ENCODE measurements at places on chromosomes 2 and 18. TPM values are rescaled to one million over a fixed set of nuclear protein-coding genes. Genes with fewer than 3 reads are reported as not detected.

GRCh38 chr2:1740716-1741589 is 3.4 kb downstream of the PXDN start:
- H3K4me3 ChIP-seq, result no peak overlapping the region
- H3K36me3 ChIP-seq, result no peaks in the 10 kb centered on the region
- H3K27me3 ChIP-seq, result no peaks in the 10 kb centered on the region
- peaks cover 2% of the 10 kb centered on the region for H3K4me1 ChIP-seq
- H3K27ac ChIP-seq, result no peak overlapping the region

Gene MSGN1
- total RNA-seq, result not detected

DNA sequence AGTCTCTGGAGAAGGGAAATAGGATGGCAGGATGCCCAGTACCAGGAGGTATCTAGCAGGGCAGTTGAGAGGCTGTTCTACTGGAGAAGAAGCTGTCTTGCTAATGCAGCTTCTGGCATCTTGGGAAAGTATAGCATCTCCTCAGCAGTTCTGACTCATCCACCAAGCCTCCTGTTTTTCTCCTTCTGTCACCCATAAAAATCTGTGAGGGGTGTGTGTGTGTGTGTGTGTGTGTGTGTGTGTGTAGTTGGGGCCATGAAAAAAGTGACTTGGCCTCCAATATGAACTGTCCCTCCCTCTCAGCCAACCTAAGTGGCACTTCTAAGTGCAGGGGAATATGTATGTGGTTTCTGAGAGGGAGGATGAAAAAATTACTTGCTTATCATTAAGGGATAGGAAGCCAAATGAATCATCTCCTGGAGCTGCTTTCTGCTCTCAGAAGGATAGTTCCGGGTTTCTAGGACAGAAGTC is 83.9 kb downstream of the CBLN2 start:
- no peaks in the 10 kb centered on the region for H3K4me1 ChIP-seq
- no peaks in the 10 kb centered on the region for H3K36me3 ChIP-seq
- no peak overlapping the region for H3K4me3 ChIP-seq
- no peak for DNase-seq
- no peaks in the 10 kb centered on the region for H3K27me3 ChIP-seq
- H3K27ac ChIP-seq, result no peak overlapping the region

DNA sequence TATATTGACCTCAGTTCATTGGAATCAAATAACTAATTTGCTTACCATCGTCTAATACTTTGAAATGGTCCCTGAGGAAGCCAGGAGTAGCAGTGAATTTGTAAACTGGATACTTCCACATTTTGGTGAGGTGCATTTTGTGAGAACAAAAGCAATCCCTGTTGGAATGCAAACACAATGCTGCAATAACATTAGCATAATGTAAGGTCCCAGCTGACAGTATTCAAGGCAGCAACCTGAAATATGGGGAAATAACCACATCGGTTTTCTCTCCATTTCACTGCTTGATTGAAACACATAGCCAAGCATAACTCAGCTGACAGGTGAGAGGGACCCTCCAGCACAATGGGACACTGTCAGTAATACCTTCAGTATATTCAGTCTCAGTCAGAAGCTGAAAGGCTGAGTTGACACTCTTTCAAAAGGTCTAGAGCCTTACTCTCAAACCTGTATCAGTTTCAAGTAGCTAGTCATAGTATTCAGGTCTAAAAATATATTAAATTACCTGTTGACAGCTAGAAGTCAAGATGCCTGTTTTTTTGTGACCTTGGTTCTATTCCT is 1311.9 kb upstream of the NRXN1 start:
- H3K27me3 ChIP-seq, result no peaks in the 10 kb centered on the region
- no peaks in the 10 kb centered on the region for H3K36me3 ChIP-seq
- no peak overlapping the region for H3K27ac ChIP-seq
- no peak overlapping the region for H3K4me3 ChIP-seq
- H3K4me1 ChIP-seq, result no peaks in the 10 kb centered on the region
- no peak for DNase-seq

Gene TGFA
- 50.1 TPM for total RNA-seq

Gene COL4A4
- total RNA-seq, result 5.9 TPM

GRCh38 chr2:109005686-109006204 is 16.7 kb upstream of the EDAR start:
- H3K4me1 ChIP-seq, result no peaks in the 10 kb centered on the region
- H3K27me3 ChIP-seq, result no peaks in the 10 kb centered on the region
- no peak for DNase-seq
- no peaks in the 10 kb centered on the region for H3K36me3 ChIP-seq
- H3K4me3 ChIP-seq, result no peak overlapping the region

Gene REG1B
- total RNA-seq, result 4.2 TPM

- H3K4me3 ChIP-seq, result no peak overlapping the region
- no peaks in the 10 kb centered on the region for H3K36me3 ChIP-seq
These were observed 302.7 kb upstream of the TNP1 start for GRCh38 chr2:217162533-217162932.

Gene ZSWIM2
- not detected for total RNA-seq

- H3K27me3 ChIP-seq, result no peaks in the 10 kb centered on the region
- no peaks in the 10 kb centered on the region for H3K36me3 ChIP-seq
- no peaks in the 10 kb centered on the region for H3K4me1 ChIP-seq
- H3K27ac ChIP-seq, result no peak overlapping the region
- no peak overlapping the region for H3K4me3 ChIP-seq
These were observed 330.0 kb upstream of the POU3F3 start for GRCh38 chr2:104523921-104524320.

- DNase-seq, result no peak
- no peak overlapping the region for H3K4me3 ChIP-seq
- H3K27ac ChIP-seq, result no peak overlapping the region
- no peaks in the 10 kb centered on the region for H3K36me3 ChIP-seq
- no peaks in the 10 kb centered on the region for H3K4me1 ChIP-seq
- no peaks in the 10 kb centered on the region for H3K27me3 ChIP-seq
These were observed 170.1 kb upstream of the KCNH7 start for GRCh38 chr2:163008642-163009041.

DNA sequence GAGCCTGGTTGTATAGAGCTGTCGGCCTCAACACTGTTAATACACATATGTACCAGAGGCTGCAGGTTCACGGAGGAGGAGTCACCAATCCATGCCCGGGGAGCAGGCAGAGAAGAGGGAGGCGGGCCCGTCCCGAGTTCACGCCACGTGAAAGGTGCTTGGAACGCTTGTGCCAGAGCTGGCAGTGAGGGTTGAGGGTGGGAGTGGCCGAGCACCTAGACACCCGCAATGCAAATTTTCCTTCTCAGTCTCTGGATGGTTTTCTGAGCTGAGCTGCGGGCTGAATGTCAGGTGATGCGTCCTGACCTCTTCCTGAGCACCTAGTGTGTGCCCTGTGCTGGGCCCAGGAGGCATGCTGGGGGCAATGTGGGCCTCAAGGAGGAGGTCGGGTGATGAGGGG is 52.2 kb downstream of the ODC1 start:
- no peak overlapping the region for H3K4me3 ChIP-seq
- DNase-seq, result no peak
- H3K36me3 ChIP-seq, result peaks cover 17% of the 10 kb centered on the region
- no peak overlapping the region for H3K27ac ChIP-seq
- peaks cover 26% of the 10 kb centered on the region for H3K4me1 ChIP-seq

DNA sequence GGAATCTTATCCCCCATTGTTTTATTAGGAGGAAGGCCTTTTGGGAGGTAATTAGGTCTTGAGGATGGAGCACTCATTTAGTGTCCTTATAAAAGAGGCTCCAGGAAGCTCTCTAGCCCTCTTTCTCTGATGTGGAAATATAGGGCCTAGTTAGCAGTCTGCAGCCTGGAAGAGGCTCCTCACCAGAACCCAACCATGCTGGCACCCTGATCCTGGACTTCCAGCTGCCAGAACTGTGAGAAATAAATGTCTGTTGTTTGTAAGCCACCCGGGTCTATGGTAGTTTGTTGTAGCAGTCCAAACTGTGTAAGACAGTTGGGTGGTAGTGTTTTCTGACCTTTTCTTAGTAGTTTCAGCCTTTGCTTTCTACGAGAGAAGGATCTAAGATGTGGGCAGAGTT is 100.7 kb downstream of the KIAA1328 start:
- no peak for DNase-seq
- H3K27me3 ChIP-seq, result no peaks in the 10 kb centered on the region
- H3K36me3 ChIP-seq, result no peaks in the 10 kb centered on the region
- H3K4me3 ChIP-seq, result no peak overlapping the region
- no peak overlapping the region for H3K27ac ChIP-seq

Gene FAP
- total RNA-seq, result not detected

Gene TFPI
- 29.1 TPM for total RNA-seq

Gene GRB14
- total RNA-seq, result 6.3 TPM

- no peaks in the 10 kb centered on the region for H3K36me3 ChIP-seq
- H3K27ac ChIP-seq, result no peak overlapping the region
- no peak overlapping the region for H3K4me3 ChIP-seq
- no peaks in the 10 kb centered on the region for H3K4me1 ChIP-seq
These were observed 251.3 kb downstream of the EIPR1 start for GRCh38 chr2:3126171-3126910.

GRCh38 chr18:73645160-73645715 is 502.4 kb downstream of the FBXO15 start:
- DNase-seq, result no peak
- no peak overlapping the region for H3K4me3 ChIP-seq
- H3K27me3 ChIP-seq, result no peaks in the 10 kb centered on the region
- H3K4me1 ChIP-seq, result no peaks in the 10 kb centered on the region
- H3K27ac ChIP-seq, result no peak overlapping the region
- H3K36me3 ChIP-seq, result no peaks in the 10 kb centered on the region

- H3K27ac ChIP-seq, result no peak overlapping the region
- no peak overlapping the region for H3K4me3 ChIP-seq
- no peaks in the 10 kb centered on the region for H3K27me3 ChIP-seq
- H3K36me3 ChIP-seq, result no peaks in the 10 kb centered on the region
These were observed 72.7 kb downstream of the SH3RF3 start for GRCh38 chr2:109201465-109202327.

Gene DNPEP
- total RNA-seq, result 80.1 TPM

GRCh38 chr2:231597014-231597611 is 4.4 kb downstream of the TEX44 start:
- no peak overlapping the region for H3K27ac ChIP-seq
- no peak overlapping the region for H3K4me3 ChIP-seq
- peaks cover 10% of the 10 kb centered on the region for H3K4me1 ChIP-seq
- no peaks in the 10 kb centered on the region for H3K27me3 ChIP-seq

DNA sequence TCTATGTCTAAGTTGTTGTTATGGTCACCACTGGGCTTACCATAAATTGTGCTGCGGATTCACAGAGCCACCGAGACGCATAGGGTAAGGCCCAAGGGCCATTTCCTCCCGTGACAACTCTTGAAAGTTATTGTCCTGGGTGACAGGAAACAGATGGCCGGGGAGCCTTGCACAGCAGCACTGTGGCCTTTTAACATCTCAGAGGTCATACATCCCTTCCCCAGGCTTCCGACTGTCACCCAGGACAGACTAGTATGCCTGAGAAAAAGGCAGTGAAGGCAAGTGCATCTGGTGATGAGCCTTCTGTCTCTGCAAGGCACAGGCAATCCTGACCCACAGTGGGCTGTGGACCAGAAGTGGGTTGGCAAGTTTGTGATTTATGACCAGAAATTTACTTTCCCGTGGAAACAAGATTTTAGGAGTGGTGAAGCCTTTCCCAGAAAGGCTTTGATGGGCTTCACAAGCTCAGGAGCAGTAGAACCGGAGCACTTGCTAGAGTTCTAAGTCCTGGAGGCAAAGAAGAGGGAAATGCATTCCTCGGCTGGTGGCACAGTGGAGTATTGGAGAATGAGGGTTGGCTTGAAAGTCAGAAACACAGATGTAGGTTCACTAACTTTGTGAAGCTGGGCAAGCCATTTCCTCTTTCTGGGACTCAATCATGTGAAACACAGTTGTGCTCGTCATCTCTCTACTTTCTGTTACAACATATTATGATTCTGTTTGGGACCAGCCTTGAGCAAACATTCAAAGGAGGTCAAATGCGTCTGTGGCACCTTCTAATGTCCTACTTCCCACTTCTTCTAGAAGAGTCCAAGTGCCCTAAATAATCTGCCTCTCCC is 2.0 kb upstream of the CAPN14 start:
- H3K27ac ChIP-seq, result no peak overlapping the region
- H3K36me3 ChIP-seq, result no peaks in the 10 kb centered on the region
- no peak overlapping the region for H3K4me3 ChIP-seq
- no peak for DNase-seq
- H3K4me1 ChIP-seq, result no peaks in the 10 kb centered on the region

Gene HOXD13
- not detected for total RNA-seq

Gene GAD1
- 11.0 TPM for total RNA-seq

DNA sequence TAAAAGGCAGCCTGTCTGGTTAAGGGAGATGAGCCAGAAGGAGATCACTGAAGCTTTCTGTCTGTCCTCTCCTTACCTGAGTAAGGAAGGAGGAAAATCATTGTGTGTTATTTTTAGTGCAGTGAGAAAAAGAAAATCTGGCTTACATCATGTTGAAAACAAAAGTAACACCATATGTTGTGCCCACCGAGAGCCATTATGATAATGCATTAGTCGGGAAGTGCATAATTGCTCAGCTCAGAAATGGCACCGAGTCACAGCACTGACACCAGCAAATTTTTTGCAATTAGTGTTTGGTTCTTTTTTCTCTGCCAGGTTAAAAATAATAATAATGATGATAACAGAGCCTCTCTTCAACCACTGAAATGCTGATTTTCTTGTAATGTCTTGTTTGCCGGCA is 46.6 kb downstream of the HNMT start:
- H3K4me3 ChIP-seq, result no peak overlapping the region
- no peaks in the 10 kb centered on the region for H3K36me3 ChIP-seq
- no peaks in the 10 kb centered on the region for H3K4me1 ChIP-seq
- no peak for DNase-seq

Gene CDK5R2
- 0.44 TPM for total RNA-seq

Gene NT5C1B
- total RNA-seq, result not detected

GRCh38 chr18:6476190-6476589 is 61.5 kb upstream of the L3MBTL4 start:
- H3K4me3 ChIP-seq, result no peak overlapping the region
- H3K36me3 ChIP-seq, result no peaks in the 10 kb centered on the region
- H3K27me3 ChIP-seq, result no peaks in the 10 kb centered on the region
- no peak for DNase-seq
- H3K4me1 ChIP-seq, result no peaks in the 10 kb centered on the region

- no peak overlapping the region for H3K27ac ChIP-seq
- peaks cover 17% of the 10 kb centered on the region for H3K27me3 ChIP-seq
- H3K4me1 ChIP-seq, result peaks cover 24% of the 10 kb centered on the region
- no peak overlapping the region for H3K4me3 ChIP-seq
These were observed 205.1 kb downstream of the ZBTB7C start for GRCh38 chr18:48203961-48204666.

Gene CACNB4
- total RNA-seq, result 2.0 TPM

Gene BCL2L11
- 17.8 TPM for total RNA-seq

- no peak for DNase-seq
- no peaks in the 10 kb centered on the region for H3K36me3 ChIP-seq
- no peak overlapping the region for H3K4me3 ChIP-seq
- no peak overlapping the region for H3K27ac ChIP-seq
These were observed 16.6 kb downstream of the TSPYL6 start for GRCh38 chr2:54239427-54239826.

Data from HCT116 (cell line).